ENCODE measurements at places on chromosomes 2 and 18.

DNA sequence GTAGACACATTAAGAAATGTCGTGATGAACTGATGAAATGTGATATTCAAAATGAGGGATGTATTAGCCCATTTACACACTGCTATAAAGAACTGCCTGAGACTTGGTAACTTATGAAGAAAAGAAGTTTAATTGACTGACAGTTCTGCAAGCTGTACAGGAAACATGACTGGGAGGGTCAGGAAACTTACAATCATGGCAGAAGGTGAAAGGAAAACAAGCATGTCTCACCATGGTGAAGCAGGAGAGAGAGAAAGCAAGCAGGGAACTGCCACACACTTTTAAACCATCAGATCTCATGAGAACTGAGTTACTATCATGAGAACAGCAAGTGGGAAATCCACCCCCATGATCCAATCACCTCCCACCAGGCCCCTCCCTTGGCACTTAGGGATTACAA, 1010.8 kb upstream of the CELF4 start:
- no peak for DNase-seq

DNA sequence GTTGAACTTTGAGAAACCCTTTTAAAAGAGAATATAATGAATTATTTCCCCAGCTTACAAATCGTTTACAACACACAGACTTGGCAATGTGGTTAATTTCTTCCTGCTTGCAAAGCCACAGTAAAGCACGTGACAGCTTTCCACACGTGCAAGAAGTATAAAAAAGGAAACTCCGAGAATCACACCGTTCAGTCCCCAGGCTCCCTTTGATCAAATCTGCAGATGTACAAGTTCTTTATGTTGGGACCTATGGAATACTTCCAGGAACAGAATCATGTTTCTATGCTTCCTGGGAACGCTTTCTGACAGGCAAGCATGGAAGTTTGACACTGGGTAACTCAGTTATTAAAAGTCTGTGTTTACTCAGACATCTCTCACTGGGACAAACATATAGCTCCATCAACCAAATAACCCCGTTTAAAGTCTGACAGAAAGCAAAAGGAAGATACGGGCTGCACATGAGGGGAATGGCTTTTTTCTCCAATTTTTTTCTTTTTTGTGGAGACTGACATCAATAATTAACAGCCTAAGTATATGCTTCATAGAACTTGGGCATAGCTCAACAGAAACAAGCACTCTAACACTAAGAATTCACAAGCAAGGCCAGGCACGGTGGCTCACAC, 134.8 kb downstream of the EIPR1 start:
- DNase-seq, result peak; percentile 30

DNA sequence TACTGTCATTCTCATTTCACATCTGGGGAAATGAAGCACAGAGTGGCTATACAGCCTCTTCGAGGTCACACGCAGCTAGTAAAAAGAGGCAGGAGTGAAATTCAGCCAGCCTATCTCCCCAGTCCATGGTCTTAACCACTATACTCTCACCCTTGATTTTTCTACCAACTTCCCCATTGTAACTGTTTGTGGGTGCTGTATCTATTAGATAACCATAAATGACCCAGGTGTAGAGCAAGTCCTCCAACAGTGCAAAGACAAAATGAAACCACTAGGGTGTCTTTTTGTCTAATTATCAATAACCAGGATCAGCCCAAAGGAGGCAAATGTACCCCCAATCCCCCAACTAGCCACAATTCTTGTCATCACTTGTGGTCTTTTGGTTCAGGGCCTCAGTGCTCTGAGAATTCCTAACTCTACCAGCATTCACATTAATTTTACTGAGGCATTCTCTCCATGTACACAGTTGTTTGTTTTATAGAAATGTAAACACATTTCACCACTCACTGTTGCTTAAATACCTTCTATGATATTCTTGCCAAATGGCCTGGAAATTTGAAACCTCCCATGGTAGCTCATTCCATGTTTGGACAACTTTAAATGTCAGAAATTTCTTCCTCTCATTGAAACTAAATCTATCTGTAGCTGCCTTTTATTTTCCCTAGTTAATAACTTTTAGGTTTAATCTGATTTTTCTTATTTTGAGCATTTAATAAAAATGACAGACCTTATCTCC, 58.7 kb downstream of the SLC40A1 start:
- DNase-seq, result peak; percentile 77

GRCh38 chr18:22185273-22185672, 15.9 kb downstream of the GATA6 start:
- no peak for DNase-seq

GRCh38 chr2:8320311-8321066, 361.4 kb upstream of the ID2 start:
- no peak for DNase-seq

- DNase-seq, result peak; percentile 31
Measured at GRCh38 chr2:17877811-17878280, 621 bp upstream of the KCNS3 start.

DNA sequence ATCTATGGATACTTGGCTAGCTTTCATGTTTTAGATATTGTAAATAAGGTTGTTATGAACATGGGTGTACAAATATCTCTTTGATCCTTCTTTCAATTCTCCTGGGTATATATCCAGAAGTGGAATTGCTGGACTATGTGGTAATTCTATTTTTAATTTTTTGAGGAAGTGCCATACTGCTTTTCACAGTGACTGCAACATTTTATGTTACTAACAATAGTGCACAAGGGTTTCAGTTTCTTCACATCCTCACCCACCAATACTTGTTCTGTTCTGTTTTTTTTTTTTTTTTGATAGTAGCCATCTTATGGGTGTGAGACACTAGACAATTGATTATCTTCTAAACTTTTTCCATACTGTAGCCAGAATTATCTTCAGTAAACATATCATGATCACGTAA, 17.3 kb upstream of the NEUROD1 start:
- no peak for DNase-seq

DNA sequence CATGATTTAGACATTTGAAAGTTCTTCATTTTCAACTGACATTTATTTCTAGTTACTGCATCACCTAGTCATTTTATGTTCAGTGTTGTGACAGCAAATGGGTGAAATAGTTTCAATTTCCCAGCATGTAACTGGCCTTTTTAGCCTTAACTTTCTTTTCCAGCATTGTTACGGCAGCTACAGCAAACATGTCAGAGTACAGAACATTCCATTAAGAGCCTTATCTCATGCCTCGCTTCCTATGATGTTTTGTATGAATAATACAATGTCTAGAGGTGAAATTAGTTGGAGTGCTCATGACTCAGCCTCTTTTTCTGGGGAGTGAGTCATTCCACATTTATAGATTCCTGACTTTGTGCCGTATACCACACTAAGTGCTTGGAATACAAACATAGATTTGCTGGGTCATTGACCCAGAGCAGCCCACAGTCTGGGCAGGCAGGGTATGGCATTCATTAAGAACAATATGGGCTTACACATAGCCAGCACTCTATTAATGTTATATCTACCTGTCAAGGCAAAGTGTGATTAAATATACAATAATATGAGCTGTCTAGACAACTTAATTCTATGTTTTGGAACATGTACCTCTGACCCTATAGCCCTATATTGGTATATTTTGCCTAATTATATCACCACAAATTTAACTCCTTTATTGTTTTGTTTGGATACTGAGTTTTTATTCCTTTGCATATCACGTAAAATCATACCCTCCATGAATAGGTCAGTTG, 72.2 kb downstream of the MAP2 start:
- peak; percentile 31 for DNase-seq

- DNase-seq, result no peak
Measured at GRCh38 chr2:200411831-200412230, 98.0 kb downstream of the KCTD18 start.

- no peak for DNase-seq
Measured at GRCh38 chr2:104812286-104812685, 41.6 kb upstream of the POU3F3 start.
